NCI-H1105 treated with DMSO at 0.1 percent for 48 hours (cell line): ENCODE measurements at places on chromosomes 7 and 10.

DNA sequence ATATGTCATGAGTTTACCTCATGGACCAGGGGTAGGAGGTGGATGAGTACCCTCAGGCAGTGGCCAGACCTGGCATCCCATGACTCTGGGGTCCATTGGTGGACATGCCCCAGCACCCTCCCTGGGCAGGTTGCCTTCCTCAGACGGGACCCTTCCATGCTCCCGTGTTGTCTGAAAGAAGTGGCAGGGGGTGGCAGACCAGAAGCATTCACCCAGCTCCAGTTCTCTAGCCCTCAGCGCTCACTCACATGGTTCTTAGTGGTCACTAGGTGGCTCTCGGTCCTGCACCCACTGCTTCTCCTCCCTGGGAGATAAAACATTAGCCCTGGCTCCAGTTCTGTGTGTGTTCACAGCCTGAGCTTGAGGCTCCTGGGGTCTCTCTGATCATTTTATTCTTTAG is 6.0 kb downstream of the RBP3 start:
- no peak for DNase-seq

GRCh38 chr7:42055171-42055570 is 181.8 kb downstream of the GLI3 start:
- DNase-seq = no peak

- peak; percentile 44 for DNase-seq
Observed at GRCh38 chr7:114183311-114184088, 231.1 kb upstream of the FOXP2 start.

GRCh38 chr10:96089116-96089515 is 41.0 kb upstream of the ZNF518A start:
- DNase-seq = no peak

DNA sequence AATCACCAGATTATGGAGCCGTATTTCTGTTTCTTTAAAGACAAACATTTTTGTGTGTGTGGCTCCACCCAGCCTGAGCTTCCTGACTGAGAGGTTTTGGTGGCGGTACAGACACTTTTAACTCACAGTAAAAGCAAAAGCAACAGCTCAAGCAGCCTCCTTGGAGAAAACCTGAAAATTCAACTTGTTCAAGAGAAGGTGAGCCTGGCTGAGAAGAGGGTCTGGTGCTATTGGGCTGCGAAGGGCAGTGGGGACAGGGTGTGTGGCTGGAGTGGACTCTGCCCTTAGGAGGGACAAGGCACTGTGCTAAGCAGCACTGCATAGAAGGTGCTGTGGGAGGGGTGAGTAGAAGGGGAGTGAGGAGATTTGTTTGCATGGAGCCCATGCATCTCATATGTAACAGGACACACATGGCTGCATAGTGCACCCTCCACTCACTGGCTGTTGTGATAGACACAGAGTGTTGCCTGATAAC is at the start of gene GIMAP7:
TSS of gene GIMAP7 (plus strand) at position 125 of the 475 bp plus-strand sequence. CDS start 5,103 bp downstream, outside the sequence.
- DNase-seq = no peak

- DNase-seq = peak; percentile 54
Observed at GRCh38 chr7:77415476-77415822, 700 bp downstream of the GSAP start.

DNA sequence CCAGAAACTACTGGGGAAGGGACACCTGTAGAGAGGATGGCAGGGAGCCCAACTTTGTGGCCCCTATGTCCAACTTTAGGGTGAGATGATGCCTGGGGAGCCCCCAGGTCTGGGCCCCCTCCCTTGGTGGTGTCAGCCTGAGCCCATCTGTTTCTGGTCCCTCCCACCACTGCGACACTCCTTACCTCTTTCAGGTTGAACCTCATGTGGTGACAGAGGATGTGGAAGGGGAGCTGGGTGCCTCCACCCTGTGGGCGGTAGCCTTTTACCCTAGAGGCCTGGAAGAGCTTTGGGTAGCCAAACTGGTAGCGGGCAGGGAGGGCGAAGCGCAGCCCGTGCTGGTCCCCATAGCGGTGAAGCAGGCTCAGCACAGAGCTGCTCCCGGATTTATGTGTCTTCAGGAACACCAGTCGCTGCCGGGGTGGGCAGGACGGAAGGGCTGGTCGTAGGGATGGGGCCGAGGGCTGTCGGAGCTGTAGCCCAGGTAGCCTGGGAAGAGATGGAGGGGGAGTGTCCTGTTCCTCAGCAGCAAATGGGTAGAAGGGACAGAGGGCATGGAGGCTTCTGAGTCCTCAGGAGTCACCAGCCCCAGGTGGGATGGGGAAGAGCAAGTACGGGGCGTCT is 2.0 kb downstream of the GAL3ST4 start:
- no peak for DNase-seq

GRCh38 chr7:134697205-134697886 is 50.7 kb downstream of the BPGM start:
- DNase-seq = no peak

DNA sequence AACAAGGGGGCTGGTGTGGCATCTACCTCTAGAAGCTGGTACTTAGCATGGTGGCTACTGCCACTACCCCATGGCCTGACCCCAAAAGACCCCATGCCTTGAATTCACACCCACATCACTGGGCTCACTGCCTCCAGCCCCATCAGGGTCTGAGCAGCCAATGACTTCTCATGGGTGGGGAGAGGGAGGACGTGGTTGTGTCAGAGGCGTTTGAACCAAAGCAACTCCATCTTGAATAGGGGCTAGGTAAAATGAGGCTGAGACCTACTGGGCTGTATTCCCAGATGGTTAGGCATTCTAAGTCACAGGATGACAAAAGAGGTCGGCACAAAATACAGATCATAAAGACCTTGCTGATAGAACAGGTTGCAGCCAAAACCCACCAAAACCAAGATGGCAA is 15.2 kb downstream of the KCP start:
- DNase-seq = no peak

DNA sequence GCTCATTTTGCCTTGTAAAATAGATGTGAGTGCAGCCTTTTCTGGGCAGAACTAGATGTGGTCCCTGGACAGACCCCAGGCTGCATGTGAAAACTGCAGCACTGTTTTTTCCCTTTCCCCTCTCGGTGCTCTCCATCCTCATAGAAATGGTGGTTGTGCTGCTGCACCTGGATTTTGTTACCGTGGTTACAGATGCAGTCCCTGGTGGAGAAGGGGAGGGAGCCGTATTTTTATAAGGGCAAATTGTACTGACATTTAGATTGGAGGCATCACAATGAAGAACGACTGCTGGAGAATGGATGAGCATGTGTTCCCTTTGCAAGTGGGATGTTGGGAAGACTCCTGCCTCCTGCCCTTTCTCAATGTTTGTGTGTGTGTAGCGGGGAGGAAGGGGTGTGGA is 469.9 kb downstream of the CCSER2 start:
- DNase-seq = peak; percentile 60
